ENCODE measurements at places on chromosomes 1 and 21.

- no peak for DNase-seq
Observed at GRCh38 chr1:21497466-21498061, 11.7 kb upstream of the ALPL start.

DNA sequence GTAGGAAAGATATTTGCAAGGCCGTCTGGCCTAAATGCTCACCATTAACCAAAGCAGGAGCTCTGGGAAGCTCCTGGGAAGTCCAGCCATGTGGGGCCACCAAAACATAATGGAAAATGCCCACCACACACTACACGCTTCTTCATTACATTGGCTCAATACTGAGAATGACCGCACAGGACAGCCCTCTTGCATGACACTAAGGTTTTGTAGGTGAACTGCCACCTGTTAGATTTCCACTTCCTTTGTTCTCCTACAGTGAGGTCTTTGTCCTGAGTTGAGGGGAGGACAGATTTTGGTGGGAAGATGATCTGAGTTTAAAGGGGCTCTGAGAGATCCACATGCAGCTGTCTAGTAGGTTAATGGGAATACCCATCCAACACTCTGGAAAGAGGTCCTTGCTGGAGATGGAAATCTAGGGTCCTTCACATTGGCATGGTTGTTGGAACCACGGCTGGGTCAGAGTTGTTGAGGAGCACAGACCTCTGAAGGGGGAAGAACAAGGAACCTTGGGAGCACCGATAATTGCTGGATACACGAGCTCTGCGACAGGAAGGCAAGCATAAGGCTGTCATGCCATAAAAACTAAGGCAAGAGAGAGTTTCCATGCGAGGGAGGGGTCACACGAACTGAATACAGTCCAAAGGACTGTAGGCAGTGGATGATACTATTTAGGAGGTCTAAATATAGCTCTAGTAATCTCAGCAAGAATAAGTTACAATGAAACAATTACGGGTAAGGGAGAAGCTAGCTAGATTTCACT lies 105.5 kb upstream of the IRF2BP2 start:
- DNase-seq: no peak

DNA sequence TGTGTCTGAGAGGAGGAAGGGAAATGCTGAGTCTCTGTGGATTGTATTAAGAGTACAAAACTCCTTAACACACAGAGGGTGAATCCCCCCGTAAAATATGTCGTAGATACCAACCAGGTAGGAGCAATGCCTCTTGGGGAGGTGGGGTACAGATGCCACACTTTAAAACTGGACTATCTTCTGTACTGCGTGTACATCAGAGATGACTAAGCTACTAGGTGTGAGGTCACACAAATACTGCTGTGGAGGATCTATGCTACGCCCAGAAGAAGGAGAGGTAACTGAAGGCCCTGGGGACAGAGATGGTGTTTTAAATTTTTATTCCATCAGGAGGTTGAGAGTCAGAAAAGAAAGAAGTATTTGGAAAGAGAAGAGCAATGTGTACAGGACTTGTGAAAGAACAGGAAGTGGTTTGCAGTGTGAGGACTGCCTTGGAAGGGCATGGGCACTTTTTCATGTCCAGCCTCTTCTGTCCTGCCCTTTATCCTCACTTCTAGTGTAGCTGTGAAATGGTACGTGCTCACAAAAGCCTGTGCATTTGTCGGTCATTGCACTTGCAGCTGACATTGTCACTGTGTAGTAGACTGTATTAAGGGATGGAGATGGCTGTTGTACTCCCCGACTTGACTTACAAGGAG lies 287.8 kb upstream of the CHRM3 start:
- DNase-seq: no peak

DNA sequence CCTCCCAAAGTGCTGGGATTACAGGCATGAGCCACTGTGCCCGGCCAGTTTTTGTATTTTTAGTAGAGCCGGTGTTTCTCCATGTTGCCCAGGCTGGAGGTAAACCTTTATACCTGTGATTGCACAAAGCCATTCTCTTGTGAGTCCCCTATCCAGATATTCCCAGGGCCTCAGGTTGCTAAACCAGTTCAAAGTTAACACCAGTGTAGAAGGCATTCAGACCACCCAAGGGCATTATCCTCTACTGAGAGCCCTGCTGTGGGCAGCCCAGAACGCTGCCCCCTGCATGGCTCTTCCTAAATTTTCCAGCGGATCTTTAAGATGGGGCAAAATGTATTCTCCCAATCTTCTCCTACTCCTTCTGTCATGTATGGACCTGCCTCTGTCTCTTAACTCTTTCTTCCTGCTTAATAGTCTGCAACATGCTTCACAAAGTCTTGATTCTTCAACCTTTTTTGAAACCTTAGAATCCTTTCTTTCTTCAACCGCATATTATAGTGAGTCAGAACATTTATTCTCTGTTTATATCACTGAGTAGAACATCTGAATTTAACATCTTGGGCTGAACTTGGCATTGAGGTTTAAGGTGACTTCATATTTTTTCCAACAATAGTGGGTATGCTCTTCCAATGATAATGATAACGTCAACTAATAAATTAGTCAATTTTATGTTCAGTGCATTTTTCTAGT lies 36.0 kb downstream of the UBE4B start:
- DNase-seq: no peak

GRCh38 chr1:51512606-51513005 lies 6.5 kb downstream of the EPS15 start:
- DNase-seq: no peak
